GM04504 (cell line): ENCODE measurements at places on chromosomes 1 and 21.

- no peak for DNase-seq
These were observed 23.0 kb upstream of the SYNC start for GRCh38 chr1:32725615-32725982.

GRCh38 chr1:156805766-156806511 is 10.7 kb downstream of the SH2D2A start:
- DNase-seq = peak; percentile 88

GRCh38 chr1:145985502-145986439 is 10.6 kb downstream of the TXNIP start:
- no peak for DNase-seq

DNA sequence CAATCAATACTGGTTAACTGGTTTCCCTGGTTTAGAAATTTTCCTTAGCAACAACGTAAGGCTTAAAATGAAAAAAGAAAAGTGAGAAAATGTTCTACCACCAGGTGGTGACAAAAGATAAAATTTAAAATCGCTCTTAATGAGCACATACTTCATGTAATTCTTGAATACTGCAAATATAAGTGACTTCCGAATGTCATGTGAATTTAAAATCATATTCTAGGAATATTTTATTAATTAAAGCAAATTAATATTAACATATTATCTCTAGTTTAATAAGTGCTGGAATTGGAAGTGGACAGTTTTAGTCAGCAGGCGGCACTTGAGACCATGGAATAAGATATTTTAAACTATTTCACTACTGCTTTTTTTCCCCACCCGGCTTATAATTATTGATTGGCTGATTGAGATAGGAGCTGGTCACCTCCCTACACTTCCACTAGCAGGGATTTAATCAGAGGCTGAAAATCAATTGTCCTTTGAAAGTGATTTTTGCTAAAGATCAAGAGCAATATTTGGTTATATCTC is 5.0 kb upstream of the ADAMTS1 start:
- no peak for DNase-seq

- DNase-seq = no peak
These were observed 165.1 kb upstream of the SNX7 start for GRCh38 chr1:98496256-98496995.

DNA sequence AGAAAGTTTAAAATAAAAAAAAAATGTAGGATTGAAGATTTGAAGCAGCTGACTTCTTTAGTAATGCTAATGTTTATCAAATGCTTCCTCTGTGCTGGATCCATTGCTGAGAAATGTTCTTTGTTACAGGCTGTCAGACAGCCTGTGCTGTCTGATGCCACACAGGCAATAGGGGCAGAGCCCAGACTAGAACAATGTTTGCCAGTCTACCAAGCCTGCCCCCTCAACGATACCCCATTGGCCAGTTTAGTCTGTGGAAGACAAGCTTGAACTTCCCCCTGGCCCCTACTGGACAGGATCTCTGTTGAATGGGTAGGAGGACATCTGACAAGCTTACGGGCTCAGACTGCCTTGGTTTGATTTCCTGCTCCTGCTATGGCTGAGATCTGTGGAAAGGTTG is 79.4 kb downstream of the PAPPA2 start:
- no peak for DNase-seq

GRCh38 chr21:16457498-16457897 is 727.7 kb downstream of the USP25 start:
- no peak for DNase-seq
